Activated CD4-positive, alpha-beta T cell treated with anti-CD3 and anti-CD28 coated beads, Interleukin-2, amount 50 U/mL, for 1 hour (primary cell): ENCODE measurements at places on chromosomes 5 and 9.

GRCh38 chr9:72786948-72787347 is 165.9 kb downstream of the ALDH1A1 start:
- no peak for DNase-seq

DNA sequence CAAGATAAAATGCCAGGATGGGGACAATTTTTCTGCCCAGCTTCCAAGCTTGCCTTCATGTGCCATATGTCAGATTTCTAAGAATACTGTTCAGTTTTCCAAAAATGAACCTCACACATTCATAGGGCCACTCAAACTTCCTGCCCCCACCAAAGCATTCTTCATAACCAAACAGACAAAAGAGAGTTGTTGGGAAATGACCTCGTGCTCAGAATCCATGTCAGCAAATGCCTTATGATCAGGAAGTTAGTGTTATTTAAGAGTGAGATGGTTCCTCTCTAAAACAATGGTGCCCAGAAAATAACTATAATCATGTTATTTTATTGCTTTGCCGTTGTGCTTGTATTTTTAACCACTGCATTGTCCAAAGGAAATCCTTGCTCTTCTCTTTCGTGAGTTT is 208.2 kb downstream of the ZNF608 start:
- no peak for DNase-seq

- DNase-seq = no peak
Measured at GRCh38 chr5:172144931-172145869, 42.8 kb downstream of the STK10 start.

- DNase-seq = no peak
Measured at GRCh38 chr5:171166766-171167165, 142.3 kb upstream of the TLX3 start.

DNA sequence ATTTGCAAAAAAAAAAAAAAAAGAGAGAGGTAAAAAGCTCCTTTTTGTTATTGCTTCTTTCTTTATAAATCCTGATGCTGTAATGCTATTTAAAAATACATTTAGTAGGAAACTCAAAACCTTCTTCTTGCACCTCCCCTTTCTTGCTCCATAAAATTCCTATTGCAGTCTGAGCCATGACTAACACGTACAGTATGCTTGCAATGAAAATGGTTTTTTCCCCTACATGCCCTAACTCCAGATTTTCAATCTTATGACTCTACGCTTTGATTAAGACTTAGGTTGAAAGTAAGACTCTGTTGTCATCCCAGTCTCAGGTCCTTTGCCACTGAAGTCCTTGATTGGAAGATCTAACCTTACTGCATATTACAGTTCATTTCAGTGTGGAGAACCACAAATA is 23.9 kb downstream of the FGF10 start:
- DNase-seq = no peak

GRCh38 chr5:169300468-169301385 is at the start of gene SLIT3:
SLIT3 (minus strand) TSS chr5:169301139; CDS start chr5:169300709, 430 bp downstream.
- DNase-seq = no peak

DNA sequence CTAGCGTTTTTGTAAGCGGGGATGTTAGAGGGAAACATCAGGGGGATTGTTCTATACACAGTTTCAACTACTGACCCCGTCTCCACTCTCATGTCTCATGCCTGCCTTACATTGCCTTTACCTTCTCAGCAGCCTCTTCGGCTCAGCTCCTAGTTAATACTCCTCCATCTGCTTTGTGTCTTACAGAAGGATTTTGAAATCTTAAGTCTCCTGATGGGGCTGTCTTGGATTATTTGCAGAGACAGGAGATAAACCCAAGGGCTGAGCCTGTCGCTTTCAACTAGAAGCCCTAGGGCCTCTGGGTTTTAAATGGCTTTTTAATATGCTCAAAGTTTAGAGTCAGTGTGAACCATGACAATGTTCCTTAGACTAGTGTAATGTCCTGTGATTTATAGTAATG is 161.5 kb downstream of the CARTPT start:
- DNase-seq = no peak

GRCh38 chr5:33310451-33310850 is 130.3 kb upstream of the TARS1 start:
- DNase-seq = no peak

DNA sequence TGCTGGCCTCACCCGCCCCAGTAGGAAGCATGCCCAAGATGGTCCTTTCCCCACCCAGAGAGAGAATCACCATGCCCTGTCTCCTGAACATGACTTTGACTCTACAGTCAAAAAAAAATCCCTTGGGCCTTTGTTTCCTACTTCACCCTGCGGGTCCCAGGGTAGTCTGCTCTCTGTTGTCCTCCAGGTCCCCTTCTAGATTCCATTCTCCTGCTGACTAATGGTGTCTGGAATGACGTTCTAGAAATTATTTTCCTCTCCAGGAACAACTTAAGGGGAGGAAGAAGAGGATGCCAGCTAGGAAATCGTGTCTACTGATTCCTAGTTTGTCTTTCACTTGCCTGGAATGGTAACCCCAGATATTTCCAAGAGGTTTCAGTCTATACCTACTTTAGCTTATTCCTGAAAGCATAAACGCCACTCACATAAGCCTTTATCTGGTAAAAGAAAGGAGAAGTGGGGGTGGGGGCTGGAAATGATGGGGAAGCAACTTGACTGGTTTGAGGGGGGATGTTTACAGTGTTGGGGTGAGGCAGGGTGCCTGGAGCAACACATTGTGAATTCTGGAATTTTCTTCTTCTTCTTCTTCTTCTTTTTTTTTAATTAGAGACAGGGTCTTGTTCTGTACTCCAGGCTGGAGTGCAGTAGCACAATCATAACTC is 93.9 kb downstream of the SNX18 start:
- DNase-seq = no peak

DNA sequence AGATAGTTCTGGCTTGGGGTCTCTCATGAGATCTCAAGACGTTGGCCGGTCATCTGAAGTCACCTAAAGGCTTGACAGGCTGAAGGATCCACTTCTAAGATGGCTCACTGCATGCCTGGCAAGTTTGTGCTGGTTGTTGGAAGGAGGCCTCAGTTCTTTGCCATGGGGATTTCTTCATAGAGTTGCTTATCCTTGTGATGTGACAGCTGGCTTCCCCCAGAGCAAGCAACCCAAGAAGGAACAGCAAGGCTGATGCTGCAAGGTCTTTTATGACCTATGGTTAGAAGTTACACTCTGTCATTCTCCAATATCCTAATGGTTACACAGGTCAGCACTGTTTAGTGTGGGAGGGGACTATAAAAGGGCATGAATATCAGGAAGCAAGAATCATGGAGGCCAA is 20.7 kb upstream of the GRPEL2 start:
- no peak for DNase-seq

DNA sequence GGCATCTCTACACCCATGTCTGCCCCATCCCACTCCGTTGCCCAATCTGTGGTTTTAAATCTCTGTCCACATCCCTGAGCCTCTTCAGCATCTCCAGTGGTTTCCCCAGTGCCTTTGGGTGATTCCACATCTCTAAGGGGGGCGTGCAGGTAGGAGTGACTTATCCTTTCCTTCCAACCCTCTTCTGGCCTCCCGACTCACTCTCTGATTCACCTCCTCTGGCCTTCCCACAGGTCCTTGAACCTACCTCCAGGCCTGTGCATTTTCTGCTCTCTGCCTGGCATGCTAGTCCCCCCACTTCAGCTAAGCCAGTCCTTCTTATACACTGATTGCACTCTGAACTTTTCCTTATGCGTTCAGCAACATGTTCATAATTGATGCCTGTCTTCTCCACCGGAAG is 99.0 kb downstream of the RALGPS1 start:
- no peak for DNase-seq
